ENCODE measurements at places on chromosomes 2 and 18. TPM values are rescaled to one million over a fixed set of nuclear protein-coding genes. Genes with fewer than 3 reads are reported as not detected.

The RAB17 gene
- 16.3 TPM for total RNA-seq

The HNRNPLL gene
- 39.1 TPM for total RNA-seq

The CCDC121 gene
- total RNA-seq: 0.87 TPM

The TWIST2 gene
- 58.0 TPM for total RNA-seq

The EMX1 gene
- not detected for total RNA-seq

The SAG gene
- total RNA-seq: not detected

The RAPGEF4 gene
- 23.7 TPM for total RNA-seq

The BCS1L gene
- total RNA-seq: 15.6 TPM

The CPO gene
- not detected for total RNA-seq

DNA sequence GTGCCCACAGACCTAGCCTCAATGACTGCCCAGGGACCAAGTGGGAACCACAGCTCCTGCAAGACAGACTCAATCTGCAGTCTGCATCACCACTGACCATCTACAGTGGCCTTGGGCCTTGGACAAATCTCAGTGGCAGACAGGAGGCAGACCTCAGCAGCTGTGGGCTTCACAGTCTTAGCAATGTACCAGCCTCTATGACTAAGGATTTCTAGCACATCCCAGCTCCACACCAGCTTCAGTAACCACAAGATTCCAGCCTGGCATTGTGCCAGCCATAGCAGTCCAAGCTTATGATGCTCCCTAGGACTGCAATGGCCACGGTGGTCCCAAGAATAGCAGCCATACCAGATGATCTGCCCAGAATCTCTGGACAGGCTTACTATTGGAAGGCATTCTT is 19.6 kb upstream of the WDR75 start:
- DNase-seq: no peak

DNA sequence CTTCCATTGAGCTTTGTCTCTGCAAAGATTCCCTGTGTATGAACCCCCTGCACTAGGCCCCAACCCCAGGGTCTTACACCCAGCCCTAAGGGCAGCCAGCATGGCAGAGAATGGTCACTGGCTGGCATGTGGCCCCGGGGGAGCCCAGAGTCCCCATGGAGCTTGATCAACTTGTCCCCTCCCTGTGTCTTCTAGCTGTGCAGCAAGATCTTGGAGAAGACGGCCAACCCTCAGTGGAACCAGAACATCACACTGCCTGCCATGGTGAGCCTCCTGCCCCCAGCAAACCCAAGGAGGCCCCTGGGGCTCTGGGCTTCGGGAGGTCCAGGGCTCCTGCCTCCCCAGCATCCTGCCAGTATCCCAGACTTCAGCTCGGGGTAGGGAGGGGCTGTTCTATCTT is 81.5 kb downstream of the DYSF start:
- DNase-seq: no peak

DNA sequence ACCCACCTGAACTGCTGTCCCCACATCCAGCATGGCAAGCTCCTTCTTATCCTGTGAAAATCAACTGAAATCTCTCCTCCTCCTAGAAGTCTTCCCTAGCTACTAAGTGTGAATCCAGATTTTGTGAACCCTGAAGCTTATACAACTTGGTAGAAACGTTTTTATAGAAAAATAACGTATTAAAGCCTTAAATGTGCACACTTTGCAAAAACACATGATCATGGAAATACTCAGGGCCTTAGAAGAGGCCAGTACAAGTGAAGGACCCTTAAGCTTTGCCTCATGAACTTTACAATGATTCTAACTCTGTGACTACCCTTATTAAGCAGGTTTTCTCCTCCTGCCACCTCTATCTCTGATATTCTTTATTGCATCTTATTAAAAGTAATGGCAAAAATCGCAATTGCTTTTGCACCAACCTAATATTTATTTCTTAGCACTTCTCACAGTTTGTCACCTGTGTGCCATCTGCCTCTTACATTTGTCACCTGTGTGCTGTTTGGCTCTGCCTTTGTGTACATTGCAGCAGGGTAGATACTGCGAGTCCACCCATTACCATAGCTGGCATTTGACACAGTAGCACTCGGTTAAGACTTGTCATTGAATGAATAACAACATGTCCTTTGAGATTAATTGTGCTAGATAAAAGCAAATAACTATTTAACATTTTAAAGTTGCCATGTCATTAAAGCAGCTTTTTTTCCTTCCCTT is 42.2 kb downstream of the FRZB start:
- DNase-seq: no peak

GRCh38 chr2:206084439-206084869 is 1.5 kb downstream of the INO80D start:
- peak; percentile 36 for DNase-seq

GRCh38 chr18:43130716-43131260 is 15.3 kb upstream of the RIT2 start:
- DNase-seq: no peak

DNA sequence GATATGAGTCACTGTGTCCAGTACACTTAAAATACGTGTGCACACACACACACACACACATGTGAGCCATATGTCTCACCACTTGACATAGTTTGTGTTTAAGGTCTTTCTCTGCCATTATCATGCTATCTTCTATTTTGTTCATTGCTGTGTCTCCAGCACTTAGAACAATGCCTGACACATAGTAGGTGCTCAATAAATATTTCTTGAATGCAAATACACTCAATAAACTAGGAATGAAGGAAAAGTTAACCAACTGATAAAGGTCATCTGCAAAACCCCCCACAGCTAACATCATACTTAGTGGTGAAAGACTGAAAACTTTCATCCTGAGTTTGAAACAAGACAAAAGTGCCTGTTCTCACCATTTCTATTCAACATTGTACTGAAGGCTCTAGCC is 4.4 kb downstream of the MOCOS start:
- no peak for DNase-seq

GRCh38 chr2:190528521-190529001 is 6.0 kb downstream of the NEMP2 start:
- DNase-seq: no peak

DNA sequence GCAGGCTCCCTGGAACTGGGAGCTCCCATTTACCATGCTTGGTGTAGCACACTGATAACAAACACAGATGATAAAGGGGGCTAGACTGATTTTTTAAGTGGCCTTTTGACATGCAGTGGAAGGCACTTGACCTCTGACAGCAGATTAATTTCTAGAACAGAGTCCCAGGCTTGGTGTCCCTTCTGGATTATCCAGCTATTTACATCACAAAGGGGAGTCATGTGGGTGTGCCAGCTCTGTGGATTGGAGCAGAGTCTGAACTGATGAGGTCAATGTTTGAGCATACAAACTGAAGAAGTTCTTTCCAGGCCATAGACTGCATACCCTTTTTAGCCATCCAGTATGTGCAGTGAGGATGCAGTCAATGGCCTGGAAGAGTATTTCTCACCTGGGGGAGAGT is 31.5 kb upstream of the SIX2 start:
- DNase-seq: no peak

- DNase-seq: no peak
Observed at GRCh38 chr2:148546270-148546669, 98.3 kb upstream of the EPC2 start.

GRCh38 chr18:23189099-23189498 is 53.8 kb downstream of the CABLES1 start:
- DNase-seq: no peak

DNA sequence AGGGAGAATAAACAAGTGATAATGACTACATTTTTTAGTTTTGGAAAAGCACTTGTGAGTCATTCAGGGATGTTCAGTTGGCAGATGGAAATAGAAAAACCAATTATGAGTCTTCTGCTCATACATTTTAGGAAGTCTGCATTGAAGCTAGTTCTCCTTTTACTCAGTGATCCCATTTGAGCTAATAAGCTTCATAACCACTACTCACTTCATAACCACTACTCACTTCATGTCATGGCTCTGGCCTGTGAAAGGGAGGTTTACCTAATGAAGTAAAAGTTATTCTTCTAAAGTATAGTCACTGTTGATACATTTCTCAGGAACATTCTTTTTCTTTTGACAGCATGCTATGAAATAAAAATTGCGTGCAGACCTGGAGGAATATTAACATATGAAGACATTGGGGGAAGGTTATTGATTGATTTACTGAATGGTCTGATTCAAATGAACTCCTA is 948.7 kb downstream of the TSN start:
- DNase-seq: no peak

- peak; percentile 19 for DNase-seq
Observed at GRCh38 chr2:50952596-50952995, 79.3 kb downstream of the NRXN1 start.

DNA sequence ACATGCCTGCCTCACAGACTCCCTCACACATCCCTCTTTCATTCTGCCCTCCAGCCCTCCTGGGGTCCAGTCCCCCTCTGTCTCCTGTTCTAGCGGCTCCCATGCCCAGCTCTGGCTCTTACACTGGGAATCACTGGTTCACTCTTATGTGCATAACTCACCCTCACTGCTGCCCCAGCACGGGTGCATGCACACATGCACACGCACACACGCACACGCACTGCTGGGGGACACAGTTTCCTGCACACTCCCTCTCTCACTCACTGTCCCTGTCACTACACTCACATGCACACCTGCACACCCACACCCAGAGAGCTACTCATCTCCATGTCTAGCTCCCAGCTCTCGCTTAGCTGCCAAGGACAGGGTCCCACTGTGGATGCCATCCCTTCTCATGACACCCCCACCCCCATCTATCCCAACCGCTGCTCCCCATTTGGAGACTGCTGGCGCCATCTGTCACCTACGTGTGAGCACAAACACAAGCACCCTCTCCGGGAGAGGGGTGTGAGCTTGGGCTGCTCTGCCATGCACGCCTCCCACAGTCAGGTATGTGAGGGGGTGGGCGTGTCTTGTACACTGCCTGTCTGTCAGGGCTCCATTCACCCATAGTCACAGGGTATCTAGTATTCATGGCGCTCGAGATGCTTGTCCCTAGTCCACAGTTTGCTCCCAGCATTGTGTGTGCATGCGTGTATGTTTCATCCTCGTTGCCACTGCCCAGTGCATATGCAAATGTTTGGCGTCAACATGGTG is 1.8 kb downstream of the ASIC4 start:
- DNase-seq: no peak

GRCh38 chr2:233476063-233476410 is 90.5 kb downstream of the USP40 start:
- DNase-seq: peak; percentile 25

- no peak for DNase-seq
Observed at GRCh38 chr2:116732322-116732721, 1082.2 kb upstream of the DDX18 start.

GRCh38 chr18:42092848-42093247 is 137.8 kb downstream of the PIK3C3 start:
- DNase-seq: no peak

DNA sequence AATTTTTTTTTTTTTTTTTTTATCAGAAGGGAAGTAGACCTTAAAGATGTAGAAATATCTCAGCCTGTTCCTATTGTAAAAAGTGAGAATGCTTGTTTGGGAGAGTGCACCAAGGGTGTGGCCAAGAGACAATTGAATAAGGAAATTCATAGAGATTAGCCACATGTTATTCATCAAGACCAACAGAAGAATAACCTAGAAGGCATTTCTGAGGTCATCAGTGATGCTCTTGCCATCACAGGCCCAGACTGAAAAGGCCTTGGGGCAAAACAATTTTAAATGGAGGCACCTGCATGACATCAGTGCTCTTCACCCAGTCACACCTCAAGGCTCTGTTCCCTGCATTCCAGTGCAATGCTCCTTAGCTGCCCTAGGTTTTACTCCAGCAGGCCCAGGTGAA is 2043.3 kb upstream of the PIK3C3 start:
- no peak for DNase-seq

- no peak for DNase-seq
Observed at GRCh38 chr2:237500681-237501424, 13.8 kb downstream of the MLPH start.

DNA sequence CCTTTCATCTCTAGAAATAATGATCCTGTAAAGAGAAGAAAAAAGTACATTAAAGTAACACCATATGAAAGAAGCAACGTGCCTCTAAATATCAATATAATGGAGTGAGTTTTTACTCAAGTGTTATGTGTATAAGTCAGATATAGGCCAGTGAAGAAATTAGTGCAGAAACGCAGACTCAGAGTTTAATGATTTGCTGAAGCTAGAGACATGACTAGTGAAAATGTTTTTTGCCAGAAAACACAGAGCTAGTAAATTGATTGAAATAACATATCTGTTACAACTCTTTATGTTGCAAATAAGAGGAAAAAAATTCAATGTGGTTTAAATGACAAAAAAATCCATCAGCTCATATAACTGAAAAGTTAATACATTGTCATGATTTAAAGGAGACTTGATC is 217.2 kb upstream of the NXPH2 start:
- DNase-seq: no peak

DNA sequence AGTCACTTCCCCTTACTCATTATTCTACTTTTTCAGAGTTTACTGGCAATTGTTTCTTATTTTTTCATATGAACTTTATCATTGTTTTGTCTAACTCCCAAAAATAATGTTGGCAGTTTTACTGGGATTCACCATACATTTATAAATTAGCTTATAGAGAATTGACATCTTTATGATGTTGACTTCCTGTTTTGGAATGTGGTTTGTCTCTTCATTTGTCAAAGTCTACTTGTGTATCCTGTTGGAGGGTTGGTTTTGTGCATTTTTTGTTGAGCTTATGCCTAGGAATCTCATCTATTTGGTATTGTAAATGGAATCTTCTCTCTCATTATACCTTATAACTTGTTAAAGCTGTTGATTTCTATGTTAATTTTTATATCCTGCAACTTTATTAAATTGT is 16.4 kb downstream of the EPC2 start:
- DNase-seq: no peak
